Mammary epithelial cell (primary cell): ENCODE measurements at places on chromosomes 16 and 17. TPM values are rescaled to one million over a fixed set of nuclear protein-coding genes. Genes with fewer than 3 reads are reported as not detected.

Gene SENP3
- total RNA-seq = 66.7 and 76.4 TPM in 2 replicates

Gene CDK5R1
- total RNA-seq = 1.7 TPM

Gene SRL
- total RNA-seq = not detected in 2 replicates

Gene CIBAR2
- not detected in 2 replicates for total RNA-seq
